ENCODE measurements at places on chromosomes 1 and 21.

DNA sequence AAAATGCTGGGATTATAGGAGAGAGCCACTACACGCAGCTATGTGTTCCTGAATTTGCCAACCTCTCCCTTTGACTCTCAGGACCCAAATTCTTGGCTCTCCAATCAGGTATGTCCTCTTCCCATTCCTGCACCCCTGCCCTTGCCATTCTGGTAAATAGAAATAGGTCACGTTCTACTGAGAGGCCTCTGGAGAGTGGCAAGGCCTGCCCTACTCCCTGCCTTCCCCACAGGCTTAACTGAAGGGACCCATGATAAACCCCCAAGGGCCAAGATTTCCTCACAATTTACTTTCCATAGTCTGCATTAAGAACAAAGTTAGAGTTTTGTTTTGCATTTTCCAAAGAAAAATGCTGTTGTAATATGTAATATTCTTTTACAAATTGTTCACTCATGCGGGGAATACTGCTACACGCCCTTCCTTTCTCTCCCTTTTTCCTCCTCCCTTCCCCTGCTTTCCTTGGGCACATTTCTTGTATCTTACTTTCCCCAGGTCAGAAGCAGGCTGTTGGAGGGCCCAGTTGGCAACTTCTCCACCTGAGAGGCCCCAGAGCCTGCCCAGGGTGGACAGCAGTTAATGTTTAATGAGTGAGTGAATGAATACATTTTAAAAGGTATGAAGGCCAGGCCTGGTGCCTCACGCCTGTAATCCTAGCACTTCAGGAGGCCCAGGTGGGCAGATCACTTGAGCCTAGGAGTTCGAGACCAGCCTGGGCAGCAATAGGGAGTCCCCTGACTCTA, 33.9 kb upstream of the PUM1 start:
- DNase-seq, result no peak

- no peak for DNase-seq
Measured at GRCh38 chr1:202645097-202645476, 65.2 kb downstream of the SYT2 start.

GRCh38 chr1:168146160-168146539, 9.4 kb upstream of the GPR161 start:
- DNase-seq, result no peak

DNA sequence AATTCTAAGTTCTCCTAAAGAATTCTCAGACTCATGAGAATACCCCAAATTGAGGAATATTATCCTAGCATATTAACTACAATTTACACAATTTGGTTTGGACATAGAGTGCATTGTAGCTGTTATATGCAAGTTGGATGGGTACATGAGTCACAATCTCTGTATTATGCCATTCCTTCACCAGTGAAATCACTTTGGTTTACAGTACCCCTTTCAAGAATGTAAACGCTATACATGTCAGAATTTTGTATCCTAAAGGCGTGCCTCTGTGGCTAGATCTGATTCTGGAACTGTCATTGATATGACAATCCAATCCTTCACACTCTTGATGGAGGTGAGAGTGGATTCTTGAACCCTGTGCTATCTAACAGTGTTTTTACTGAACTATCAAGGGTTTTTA, 6.7 kb upstream of the IL10RB start:
- DNase-seq, result no peak

DNA sequence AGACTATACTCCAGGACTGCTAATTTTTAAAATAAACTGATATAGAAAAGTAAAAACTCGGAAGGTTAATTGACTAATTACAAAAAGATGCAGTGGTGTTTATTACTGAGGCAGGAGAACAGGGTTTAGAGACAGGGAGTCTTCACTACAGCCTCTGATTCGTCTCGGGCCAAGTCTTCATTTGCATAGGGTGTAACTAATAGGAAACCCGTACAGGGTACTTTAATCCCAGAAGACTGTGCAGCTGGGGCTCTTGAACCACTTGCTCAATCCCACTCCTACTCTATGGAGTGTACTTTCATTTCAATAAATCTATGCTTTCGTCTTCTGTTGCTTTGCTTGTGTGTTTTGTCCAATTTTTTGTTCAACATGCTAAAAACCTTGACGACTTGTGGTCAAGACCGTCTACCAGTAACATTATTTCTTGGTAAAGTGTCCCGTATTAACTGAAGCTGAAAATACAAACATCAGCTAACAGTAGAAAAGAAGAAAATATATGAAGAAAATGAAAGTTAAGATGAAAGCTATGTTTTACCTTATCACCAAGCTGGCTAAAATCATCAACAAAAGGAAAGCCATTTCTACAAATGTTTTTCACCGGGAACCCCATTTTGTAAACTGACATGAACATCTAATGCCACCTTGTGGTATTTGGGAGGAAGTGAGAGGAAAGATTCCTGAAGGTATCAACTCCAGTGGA, 8.0 kb downstream of the SDHB start:
- DNase-seq, result no peak
